Kidney (tissue), 22 donors: ENCODE measurements at places on chromosomes 1 and 21. TPM values are rescaled to one million over a fixed set of nuclear protein-coding genes. Genes with fewer than 3 reads are reported as not detected.

The TIE1 gene
- 15.0 TPM for polyA plus RNA-seq

DNA sequence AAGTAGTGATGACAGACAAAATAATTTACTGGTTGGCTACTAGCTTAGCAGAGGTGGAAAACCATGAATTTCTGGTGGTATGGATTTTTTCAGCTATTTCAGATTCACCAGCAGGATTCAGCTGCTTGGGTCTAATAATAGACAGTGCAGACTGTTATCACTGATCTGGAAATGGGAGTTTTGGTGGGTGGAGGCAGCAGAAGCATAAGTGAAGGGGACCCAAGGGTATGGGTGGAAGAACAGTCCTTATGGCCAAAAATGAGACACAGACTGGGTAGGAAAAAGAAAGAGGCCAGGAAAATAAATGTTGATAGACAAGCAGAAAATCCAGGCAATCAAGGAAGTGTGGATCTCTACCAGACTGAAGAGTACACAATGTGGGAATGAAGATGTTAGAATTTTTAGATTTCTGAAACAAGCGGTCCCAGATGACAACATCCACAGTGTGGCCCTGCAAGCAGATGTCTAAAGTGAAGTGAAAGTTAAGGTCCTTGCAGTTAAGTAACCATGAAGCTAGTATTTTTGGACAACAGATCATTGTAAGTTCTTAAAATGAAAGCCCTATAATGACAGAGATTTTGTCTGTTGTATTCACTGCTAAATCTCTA lies 24.7 kb downstream of the LYST start:
- no peak overlapping the region for H3K4me3 ChIP-seq
- no peak overlapping the region for H3K27ac ChIP-seq
- no peak for DNase-seq

- no peak overlapping the region for H3K4me3 ChIP-seq
- peak; percentile 87 for DNase-seq
- no peaks in the 10 kb centered on the region for H3K4me1 ChIP-seq
- H3K27ac ChIP-seq, result no peak overlapping the region
Measured at GRCh38 chr1:162056043-162056442, 13.4 kb upstream of the NOS1AP start.

GRCh38 chr1:14429577-14429976 lies 168.9 kb upstream of the KAZN start:
- H3K27me3 ChIP-seq, result no peaks in the 10 kb centered on the region
- H3K4me1 ChIP-seq, result no peaks in the 10 kb centered on the region
- no peak overlapping the region for H3K4me3 ChIP-seq
- no peaks in the 10 kb centered on the region for H3K36me3 ChIP-seq

The KCNJ10 gene
- polyA plus RNA-seq, result 57.6 TPM

DNA sequence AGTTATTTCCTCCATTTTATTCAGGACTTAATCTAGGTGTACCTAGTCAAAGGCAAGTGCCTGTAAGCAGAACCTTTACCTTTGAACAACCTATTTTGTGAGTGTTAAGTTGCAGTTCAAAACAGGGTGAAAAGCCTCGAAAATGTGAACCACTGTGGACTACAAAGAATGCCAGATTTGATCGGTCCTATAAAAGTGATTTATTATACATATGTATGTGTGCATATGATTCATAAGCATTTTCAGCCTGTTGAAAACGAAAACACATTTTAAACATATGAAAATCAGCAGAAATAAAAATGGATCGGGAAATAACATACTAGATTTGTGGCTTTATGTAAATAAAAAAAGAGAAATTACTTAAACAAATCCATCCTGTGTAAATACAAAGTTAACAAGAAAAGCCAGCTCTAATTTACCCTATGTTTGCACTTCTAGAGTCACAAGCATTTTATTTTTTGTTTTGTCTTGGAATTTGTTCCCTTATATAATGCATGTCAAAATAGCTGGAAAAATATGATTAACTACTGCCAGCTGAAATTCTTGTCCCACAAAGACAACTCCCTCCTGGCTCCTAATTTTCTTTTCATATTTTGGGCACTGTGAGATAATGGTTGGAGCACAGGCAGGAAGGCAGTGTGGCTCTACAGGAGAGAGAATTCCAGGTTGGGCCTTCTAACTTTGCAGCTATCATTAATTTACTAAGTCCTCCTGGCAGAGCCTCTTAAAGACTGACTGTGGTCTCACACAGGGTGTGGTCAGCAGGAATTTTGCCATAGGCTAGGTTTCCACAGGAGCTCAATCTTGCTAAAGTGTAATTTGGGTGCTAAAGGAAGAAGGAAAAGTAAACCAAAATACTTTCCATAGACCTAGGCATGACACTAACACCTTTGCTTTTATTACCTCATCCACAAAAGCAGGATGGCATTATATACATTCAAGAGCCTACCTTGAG lies 70.2 kb upstream of the CDC42BPA start:
- H3K27ac ChIP-seq, result no peak overlapping the region
- DNase-seq, result peak; percentile 19

GRCh38 chr1:64471218-64472039 lies 1.5 kb downstream of the CACHD1 start:
- H3K27me3 ChIP-seq, result no peaks in the 10 kb centered on the region
- peak overlapping the region; percentile 86 for H3K4me3 ChIP-seq
- peaks cover 11% of the 10 kb centered on the region for H3K4me1 ChIP-seq
- no peaks in the 10 kb centered on the region for H3K36me3 ChIP-seq
- DNase-seq, result peak; percentile 69

GRCh38 chr1:47875831-47876586 lies 121.2 kb downstream of the TRABD2B start:
- H3K36me3 ChIP-seq, result no peaks in the 10 kb centered on the region
- H3K4me1 ChIP-seq, result peaks cover 48% of the 10 kb centered on the region
- no peak overlapping the region for H3K4me3 ChIP-seq
- H3K27ac ChIP-seq, result peak overlapping the region; percentile 13
- DNase-seq, result peak; percentile 70

The C1orf226 gene
- 4.9 TPM for polyA plus RNA-seq

DNA sequence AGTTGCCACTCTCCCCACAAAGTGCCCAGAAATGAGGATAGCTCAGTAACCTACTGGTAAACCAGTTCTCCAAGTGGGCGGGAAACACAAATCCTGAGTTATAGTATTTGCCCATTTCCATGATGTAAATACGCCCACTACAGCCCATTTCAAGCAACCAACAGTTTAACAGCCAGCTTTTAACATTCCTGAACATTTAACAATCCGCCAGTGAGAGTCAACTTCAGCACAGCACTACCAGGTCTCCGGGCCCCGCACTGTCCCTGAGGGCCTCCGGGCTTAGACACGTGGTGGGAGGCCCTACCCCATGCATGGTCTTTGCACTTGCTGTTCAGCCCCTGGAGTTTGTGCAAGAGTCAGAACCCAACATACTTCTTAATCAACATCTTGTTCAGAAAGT lies 132.0 kb upstream of the CTTNBP2NL start:
- H3K4me1 ChIP-seq, result no peaks in the 10 kb centered on the region
- no peak for DNase-seq
- no peak overlapping the region for H3K27ac ChIP-seq

DNA sequence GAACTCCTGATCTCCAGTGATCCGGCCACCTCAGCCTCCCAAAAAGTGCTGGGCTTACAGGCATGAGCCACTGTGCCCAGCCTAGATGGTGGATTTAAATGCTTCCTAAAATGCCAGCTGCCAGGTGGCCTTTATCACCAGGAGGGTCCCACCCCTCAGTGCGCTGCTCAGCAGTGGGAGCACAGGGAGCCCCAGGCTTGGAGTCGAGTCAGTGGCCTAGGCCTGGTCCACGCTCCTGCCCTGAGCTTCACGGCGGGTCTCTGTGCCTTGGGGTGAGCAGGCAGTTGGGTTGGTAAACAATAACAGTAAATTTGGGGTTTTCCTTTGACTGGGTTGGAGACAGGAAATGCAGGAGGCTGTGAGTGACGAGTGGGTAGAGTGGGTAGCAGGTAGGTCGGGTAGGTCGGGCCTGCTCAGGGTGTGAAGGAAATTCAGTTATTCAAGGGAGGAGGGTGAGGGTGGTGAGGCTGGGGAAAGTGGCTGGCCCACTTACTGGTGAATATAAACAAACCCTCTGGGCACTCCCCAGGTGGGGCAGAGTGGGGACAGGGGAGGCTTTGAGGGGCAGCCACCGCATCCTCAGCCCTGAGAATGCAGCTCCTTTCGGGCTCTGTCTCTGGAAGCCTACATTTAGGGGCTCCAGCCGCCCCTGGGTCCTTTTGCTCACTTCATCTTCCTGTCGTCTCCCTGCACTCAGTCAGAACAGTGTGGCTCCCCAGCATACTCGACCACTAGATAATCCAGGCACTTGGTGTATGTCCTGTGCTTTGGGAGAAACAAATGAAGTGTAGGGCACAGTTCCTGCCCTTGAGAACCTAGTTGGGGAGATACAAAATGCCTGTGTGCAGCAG lies 33.5 kb upstream of the IL19 start:
- DNase-seq, result no peak
- no peak overlapping the region for H3K4me3 ChIP-seq
- H3K27me3 ChIP-seq, result no peaks in the 10 kb centered on the region
- H3K4me1 ChIP-seq, result peaks cover 24% of the 10 kb centered on the region
- no peak overlapping the region for H3K27ac ChIP-seq

GRCh38 chr1:76764638-76765454 lies 102.4 kb upstream of the ST6GALNAC5 start:
- no peaks in the 10 kb centered on the region for H3K4me1 ChIP-seq
- H3K36me3 ChIP-seq, result no peaks in the 10 kb centered on the region
- no peaks in the 10 kb centered on the region for H3K27me3 ChIP-seq
- DNase-seq, result no peak
- H3K4me3 ChIP-seq, result no peak overlapping the region

DNA sequence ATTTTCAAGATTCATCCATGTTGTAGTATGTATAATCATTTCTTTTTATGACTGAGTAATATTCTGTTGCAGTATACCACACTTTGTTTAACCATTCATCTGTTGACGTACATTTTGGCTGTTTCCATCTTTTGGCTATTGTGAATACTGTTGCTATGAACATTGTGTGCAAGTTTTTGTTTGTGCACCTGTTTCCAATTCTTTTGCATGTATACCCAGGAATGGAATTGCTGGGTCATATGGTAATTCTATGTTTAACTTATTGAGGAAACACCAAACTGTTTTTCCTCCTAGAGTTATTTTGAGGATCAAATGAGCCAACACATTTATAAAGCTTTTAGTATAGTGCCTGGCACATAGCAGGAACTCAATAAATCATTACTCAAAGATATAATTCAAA lies 49.2 kb upstream of the MAN1A2 start:
- no peak for DNase-seq
- no peak overlapping the region for H3K4me3 ChIP-seq
- H3K27me3 ChIP-seq, result no peaks in the 10 kb centered on the region

The FCER1G gene
- polyA plus RNA-seq, result 38.9 TPM

The CSMD2 gene
- not detected for polyA plus RNA-seq

GRCh38 chr1:184199438-184200085 lies 148.0 kb downstream of the TSEN15 start:
- H3K27me3 ChIP-seq, result no peaks in the 10 kb centered on the region
- H3K4me1 ChIP-seq, result no peaks in the 10 kb centered on the region
- no peak overlapping the region for H3K4me3 ChIP-seq
- H3K27ac ChIP-seq, result no peak overlapping the region
- no peaks in the 10 kb centered on the region for H3K36me3 ChIP-seq

DNA sequence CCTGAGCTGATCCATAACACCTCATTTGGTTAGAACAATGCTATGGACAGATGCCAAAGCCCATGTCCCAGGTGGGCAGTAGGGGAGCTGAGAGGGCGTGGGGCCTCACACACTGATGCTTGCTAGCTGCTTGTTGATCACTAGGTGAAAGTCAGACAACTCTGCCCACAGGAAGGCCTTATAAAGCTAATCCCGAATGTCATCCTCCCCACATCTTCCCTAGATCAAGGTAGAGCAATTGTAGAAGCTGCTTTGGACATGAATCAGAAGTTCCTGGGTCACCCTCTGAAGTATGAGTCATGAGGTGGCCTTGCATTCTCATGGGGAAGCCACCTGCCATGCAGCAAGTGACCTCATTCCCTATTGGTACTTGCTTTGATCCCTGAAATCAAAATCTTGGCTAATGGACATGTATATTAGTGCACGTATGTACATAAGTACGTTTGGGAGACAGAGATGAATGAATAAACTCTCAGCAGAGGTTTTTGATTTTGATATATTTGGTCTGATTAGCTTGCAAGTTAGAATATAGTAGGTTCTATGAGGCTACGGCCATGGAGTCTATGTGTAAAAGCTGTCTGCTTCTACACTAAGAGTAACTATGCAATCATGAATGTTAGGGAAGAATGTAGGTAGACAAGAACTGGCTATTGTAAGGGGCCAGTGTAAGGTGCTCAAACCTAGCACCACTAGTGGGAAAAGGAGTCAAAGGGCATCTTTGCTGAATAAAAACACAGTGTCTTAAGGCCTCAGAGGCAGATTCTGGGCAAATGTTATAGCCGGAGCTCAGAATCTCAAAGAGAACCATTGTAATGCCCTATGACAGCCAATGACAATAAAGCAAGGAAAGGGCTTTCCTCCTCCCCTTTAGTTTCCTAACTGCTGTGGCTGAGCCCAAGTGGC lies 52.6 kb downstream of the ABCA4 start:
- H3K27me3 ChIP-seq, result no peaks in the 10 kb centered on the region
- no peak for DNase-seq
- H3K27ac ChIP-seq, result peak overlapping the region; percentile 80
- H3K36me3 ChIP-seq, result no peaks in the 10 kb centered on the region

- DNase-seq, result no peak
- H3K27me3 ChIP-seq, result no peaks in the 10 kb centered on the region
- H3K4me1 ChIP-seq, result no peaks in the 10 kb centered on the region
- H3K36me3 ChIP-seq, result no peaks in the 10 kb centered on the region
Measured at GRCh38 chr1:29591601-29592260, 355.4 kb downstream of the PTPRU start.

The EXO1 gene
- polyA plus RNA-seq, result not detected

DNA sequence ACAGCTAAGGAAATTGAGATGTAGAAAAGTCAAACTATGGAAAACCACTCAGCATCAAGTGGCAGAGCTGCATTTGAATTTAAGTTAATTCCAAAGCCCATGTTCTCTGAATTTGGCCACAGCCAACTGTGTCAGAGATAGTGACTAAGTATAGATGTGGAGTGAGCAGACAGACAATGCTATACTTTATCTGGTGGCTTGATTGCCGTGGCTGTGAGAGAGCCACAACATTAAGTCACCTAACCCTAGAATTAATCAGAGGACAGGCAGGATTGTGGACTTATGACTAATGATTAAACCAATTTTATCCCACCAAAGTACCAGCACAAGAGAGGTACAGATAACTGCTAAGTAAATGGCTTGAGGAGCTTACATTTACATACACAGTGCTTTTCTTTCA lies 209.8 kb downstream of the TPR start:
- no peak for DNase-seq
- no peaks in the 10 kb centered on the region for H3K36me3 ChIP-seq
- no peak overlapping the region for H3K27ac ChIP-seq
- H3K4me3 ChIP-seq, result no peak overlapping the region
- no peaks in the 10 kb centered on the region for H3K27me3 ChIP-seq

The TDRD5 gene
- polyA plus RNA-seq, result 1.5 TPM

- no peaks in the 10 kb centered on the region for H3K27me3 ChIP-seq
- no peak overlapping the region for H3K4me3 ChIP-seq
- peaks cover 22% of the 10 kb centered on the region for H3K36me3 ChIP-seq
- no peak for DNase-seq
- peaks cover 18% of the 10 kb centered on the region for H3K4me1 ChIP-seq
- no peak overlapping the region for H3K27ac ChIP-seq
Measured at GRCh38 chr1:153953859-153954365, 4.5 kb downstream of the CRTC2 start.

GRCh38 chr1:24051206-24051945 lies 60.6 kb downstream of the MYOM3 start:
- H3K27ac ChIP-seq, result no peak overlapping the region
- no peak for DNase-seq
- H3K4me3 ChIP-seq, result no peak overlapping the region
- no peaks in the 10 kb centered on the region for H3K4me1 ChIP-seq

GRCh38 chr1:36148821-36149236 lies 457 bp downstream of the TRAPPC3 start:
- peak overlapping the region; percentile 96 for H3K4me3 ChIP-seq
- no peak for DNase-seq
- no peaks in the 10 kb centered on the region for H3K36me3 ChIP-seq
- peaks cover 19% of the 10 kb centered on the region for H3K4me1 ChIP-seq
